ENCODE measurements at places on chromosomes 12 and 14.

DNA sequence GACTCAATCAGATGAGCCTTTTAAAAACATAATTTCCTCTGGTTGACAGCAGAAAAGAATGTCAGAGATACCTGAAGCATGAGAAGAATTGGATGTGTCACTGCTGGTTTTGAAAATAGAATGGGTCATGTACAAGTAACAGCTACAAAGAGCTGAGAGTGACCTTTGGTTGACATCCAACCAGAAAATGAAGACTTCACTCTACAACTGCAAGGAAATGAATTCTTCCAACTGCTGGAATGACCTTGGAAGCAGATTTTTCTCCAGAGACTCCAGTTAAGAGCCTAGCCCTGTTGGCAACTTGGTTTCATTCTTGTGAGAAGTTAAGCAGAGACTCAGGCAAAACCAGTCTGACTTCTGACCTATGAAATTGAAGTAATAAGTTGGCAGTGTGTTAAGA, 505.9 kb downstream of the SLC16A7 start:
- DNase-seq = no peak

DNA sequence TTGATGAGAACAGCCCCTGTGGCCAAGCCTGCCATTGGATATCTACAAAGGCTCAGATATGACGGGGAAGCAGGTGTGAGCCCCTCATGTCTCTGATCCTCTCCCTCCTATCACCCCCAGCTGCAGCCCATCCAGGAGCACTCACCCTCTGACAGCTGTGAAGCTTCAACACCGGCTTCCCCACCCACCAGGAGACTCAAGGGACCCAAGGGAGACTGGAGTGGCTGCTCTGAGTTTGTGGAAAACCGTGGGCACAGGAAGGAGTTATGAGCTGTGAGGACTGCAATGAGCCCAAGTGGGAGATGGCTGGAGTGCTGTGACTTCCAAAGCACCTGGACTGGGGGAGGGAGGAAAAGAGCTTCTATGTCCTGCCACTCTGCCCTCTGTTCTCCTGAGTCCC, 7.9 kb downstream of the IFI27L2 start:
- DNase-seq = no peak

- no peak for DNase-seq
Measured at GRCh38 chr12:69404851-69405565, 45.5 kb downstream of the YEATS4 start.

DNA sequence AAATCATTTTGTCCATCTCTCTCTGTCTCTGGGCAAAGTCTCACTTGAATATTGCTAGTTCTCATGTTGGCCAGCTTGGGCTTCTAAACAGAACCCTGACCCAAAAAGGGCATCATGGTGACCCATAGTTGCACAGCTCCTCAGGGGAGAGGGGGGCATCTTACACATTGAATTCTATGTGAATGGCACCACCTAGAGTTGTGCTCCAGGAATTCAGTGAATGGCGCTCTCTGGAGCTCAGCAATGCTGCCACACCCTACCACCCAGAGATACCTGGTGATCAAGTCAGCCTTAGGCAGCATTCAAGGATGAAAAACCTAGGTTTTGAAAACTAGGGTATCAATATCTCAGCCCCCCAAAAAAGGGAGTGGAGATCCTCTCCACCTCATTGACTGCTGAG, 50.6 kb downstream of the SMUG1 start:
- DNase-seq = no peak

DNA sequence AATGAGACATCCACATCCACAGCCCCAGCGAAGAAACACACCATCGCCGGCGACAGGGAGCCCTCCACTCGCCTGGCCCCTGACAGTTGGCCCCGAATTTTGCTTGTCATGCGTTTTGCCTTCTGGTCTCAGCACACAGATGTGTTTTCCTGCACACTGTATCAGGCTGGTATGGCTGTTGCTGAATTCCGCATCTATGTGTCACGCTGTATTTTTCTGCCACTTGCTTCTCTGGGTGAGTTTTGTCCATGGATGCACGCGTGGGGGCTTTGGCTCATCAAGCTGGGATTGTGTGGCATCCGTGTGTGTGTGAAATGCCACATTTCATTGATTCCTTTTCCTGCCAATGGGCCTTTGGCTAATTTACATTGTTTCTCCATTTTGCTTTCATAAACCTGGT, 26.5 kb downstream of the ARL6IP4 start:
- no peak for DNase-seq

DNA sequence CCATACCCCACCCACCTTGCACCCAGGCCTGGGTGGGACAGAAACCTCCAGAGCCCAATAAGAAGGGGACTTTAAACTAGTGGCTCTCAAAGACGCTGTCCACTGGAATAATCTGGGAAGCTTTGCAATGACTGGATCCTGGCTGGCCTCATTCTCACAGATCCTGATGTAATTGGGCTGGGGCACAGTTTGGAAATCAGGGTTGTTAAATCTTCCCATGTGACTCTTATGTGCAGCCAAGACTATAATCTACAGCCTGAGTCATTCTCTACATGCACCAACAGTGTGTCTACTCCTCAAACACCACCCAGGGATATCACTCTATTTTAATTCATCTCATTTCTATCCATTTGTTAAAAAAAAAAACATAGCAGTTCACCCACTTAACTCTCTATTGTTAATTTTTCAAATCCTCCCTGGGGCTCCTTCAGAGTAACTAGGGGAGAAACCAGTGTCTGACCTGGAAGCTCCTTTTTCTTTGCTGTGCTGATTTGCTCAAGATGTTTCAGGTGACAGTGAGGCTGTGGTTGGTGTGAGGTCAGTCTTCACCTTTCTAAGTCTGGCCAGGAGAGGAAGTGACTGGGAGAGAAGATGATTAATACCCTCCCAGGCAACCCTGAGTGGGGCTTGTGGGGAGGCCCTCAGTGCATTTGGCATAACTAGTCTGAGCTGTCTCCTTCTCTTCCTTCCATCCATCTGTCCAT, 211.6 kb upstream of the SFSWAP start:
- no peak for DNase-seq

GRCh38 chr12:103401421-103401820, 94.3 kb downstream of the C12orf42 start:
- DNase-seq = no peak

DNA sequence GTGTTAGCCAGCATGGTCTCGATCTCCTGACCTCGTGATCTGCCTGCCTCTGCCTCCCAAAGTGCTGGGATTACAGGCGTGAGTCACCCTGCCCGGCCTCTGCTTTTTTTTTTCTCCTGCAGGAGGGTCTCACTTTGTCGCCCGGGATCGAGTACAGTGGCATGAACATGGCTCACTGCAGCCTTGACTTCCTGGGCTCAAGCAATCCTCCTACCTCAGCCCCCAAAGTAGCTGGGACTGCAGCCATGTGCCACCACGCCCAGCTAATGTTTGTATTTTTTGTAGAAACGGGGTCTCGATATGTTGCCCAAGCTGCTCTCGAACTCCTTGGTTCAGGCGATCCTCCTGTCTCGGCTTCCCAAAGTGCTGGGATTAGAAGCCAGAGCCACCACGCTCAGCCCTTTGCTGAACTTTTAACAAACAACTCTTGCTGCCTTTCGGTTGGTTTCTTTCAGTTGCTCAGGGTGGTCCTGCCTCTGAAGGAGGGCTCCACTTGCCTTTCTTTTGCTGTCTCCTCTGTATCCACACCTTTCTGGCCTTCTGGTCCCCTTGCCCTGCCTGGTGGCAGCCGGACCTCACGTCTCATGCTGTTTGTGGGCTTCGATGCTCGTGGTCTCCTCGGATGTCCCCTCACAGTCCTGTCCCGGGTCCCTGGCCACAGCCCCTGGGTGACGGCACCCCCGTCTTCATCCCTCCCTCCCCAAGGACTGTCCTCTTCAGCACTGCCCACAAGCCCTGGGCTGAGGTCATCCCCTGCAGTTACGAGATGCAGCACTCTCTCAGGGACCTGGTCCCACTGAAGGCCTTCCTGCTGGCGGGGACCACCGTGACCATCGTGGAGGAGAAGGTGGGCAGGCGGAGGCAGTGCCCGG, 3.8 kb upstream of the B3GNT4 start:
- no peak for DNase-seq

GRCh38 chr12:2247596-2247995, 194.8 kb downstream of the CACNA1C start:
- DNase-seq = no peak

DNA sequence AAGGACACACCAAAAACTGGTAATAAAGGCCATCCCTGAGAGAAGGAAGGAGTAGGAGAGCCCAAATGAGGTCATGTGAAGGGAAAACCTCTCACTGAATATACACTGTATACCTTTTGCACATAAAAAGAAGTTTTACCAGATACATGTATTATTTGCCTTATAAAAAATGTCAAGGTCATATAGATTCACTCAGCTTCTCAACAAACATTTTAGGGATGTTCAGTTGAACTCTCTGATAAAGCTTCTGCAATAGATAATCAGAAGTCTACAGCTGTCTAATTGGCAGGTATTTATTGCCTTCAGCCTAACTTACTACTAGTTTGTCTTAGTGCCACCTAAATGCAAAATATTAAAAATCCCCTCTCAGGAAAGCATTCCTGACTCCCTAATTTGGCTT, 8.7 kb downstream of the SLC11A2 start:
- DNase-seq = no peak

GRCh38 chr14:106518054-106518943, 991.9 kb downstream of the TMEM121 start:
- no peak for DNase-seq

Measured in glomerular endothelial cell (primary cell).